ENCODE measurements at places on chromosomes 1 and 21. TPM values are rescaled to one million over a fixed set of nuclear protein-coding genes. Genes with fewer than 3 reads are reported as not detected.

- no peak for DNase-seq
Measured at GRCh38 chr1:29349871-29350491, 113.7 kb downstream of the PTPRU start.

Gene RBM11
- 0.32 TPM for total RNA-seq

Gene TTC24
- total RNA-seq: not detected

Gene XCL1
- total RNA-seq: 0.32 TPM

Gene EFNA1
- not detected for total RNA-seq

Gene KRTAP12-3
- total RNA-seq: not detected
